ENCODE measurements at places on chromosomes 4 and X.

- peak; percentile 8 for DNase-seq
Measured at GRCh38 chrX:97397371-97397770, 513.7 kb downstream of the RPA4 start.

GRCh38 chrX:96776966-96777365 is 92.3 kb downstream of the DIAPH2 start:
- DNase-seq: peak; percentile 20

DNA sequence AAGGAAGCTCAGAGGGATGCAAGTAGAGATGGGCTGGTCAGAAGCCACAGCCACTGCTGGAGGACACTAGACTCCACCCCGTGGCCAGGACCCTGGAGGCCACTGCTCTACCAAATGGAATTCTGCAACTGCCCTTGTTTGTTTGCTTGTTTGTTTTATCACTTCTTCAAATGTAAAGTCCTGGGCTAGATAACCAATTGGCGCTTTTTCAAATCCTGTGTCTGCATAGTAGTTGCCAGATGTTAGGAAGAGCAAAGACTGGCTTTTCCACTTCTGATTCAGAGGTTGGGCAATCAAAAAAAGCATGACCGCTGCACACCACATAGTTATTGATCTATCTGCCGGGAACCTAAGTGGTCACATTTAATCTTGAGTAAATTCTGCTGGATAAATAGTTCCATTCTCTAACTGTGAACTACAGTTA is 255.2 kb upstream of the SFRP2 start:
- DNase-seq: peak; percentile 77

GRCh38 chrX:110588164-110588563 is 207.5 kb downstream of the CHRDL1 start:
- no peak for DNase-seq

- DNase-seq: no peak
Measured at GRCh38 chr4:1199556-1200331, 27.4 kb upstream of the SPON2 start.

- DNase-seq: no peak
Measured at GRCh38 chr4:86556791-86557415, 37.2 kb upstream of the PTPN13 start.

DNA sequence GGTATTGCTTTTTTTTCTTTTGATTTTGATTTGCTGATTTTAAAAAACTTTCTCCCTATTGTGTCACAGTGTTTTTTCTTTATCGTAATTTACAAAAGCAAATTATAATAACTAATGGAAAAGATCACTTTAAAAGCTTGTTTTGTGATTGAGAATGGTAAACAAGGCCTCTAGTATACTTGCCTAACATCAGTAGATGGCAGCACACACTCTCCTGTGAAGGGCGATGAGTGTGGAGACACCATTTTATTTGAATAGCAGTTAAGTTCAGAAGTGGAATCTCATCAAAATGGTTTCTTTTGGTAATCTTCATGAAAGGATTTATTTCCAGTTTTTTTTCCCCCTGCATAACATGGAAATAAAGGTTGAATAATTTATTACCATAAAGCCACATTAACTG is 72.3 kb downstream of the PAK3 start:
- DNase-seq: peak; percentile 12

DNA sequence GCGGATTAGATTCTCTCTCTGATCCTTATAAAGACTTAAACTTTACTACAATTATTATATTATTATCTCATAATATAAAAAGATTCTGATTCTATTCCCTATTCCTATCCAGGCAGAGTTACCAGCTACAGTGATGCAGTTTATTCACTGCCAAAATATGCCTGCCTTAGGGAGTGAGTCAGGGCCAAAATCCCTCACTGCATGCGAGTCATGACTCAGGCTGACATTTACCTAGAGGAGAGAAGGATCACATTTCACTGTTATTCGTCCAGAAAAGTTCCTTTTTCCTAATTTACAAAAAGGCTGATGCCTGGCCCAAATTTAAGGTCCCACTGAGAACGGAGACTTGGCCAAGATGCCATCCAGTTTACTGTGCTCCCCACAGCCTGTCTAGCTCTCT is 168.5 kb upstream of the LDB2 start:
- peak; percentile 88 for DNase-seq

GRCh38 chr4:55907469-55907868 is 41.3 kb upstream of the CEP135 start:
- no peak for DNase-seq

- peak; percentile 66 for DNase-seq
Measured at GRCh38 chr4:140004549-140004895, 149.5 kb downstream of the MAML3 start.

DNA sequence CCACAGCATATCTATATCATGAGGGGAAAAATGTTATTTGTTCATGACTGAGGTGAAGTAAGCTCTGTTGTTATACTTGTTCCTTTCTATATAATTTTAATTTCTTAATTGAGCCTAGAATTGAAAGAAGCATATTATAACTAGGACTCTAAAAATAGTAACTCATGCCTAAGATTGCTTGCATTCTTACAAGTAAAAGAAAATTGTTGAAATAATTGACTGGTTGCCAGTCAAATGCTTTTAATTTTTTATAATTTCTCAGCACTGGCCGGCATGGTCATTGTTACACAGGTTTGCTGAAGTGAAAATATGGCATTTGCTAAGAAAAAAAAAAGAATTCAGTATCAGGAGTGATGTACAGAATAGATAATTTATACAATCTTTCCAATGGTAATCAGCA is 104.8 kb downstream of the GASK1B start:
- DNase-seq: peak; percentile 73

DNA sequence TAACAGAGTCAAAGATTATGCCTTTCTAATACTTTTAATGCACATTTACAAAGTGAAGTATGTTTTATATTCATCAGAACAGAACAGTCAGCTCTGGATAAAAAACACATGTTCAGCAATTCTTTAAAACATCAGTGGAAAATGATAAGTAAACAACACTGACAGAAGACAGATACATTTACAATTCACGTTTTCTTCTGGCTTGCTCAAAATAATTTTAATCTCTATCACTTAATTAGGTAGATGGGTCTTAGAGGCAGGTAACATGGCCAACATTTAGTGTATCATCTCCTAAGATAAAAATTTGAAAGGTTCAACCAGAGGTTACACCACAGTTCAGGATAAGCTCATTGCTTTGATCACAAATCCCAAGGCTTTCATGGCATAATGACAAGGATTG is 156.8 kb upstream of the MAB21L2 start:
- DNase-seq: no peak

DNA sequence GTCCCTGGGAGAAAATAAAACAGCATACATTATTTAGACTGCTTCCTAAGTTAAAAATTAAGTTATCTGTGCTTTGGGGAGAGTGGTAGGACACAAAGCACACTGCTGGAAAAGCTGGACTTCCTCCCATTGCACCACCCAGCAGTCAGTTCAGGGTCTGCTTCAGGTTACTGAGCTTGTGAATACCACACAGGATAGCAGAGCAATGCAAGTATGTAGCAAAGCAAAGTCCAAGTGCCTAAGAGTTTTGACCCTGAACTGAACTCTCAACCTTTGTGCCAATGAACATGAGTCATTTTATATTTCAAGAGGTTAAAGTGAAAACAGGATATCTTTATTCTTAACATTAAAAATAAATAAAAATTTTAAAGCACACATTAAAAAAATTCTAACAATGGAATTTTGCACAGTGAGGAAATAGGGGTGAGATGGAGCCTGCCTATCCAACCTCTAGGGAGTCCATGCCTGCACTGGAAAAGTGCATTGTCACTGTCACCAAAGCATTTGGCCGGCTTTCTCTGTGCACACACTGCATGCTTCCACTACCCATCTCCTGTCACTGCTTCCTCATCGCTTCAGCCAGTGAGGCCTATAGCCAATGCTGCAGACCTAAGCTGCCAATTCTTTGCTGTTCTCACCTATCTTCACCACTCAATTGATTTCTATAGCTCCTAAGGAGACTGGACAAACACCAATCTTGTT is 50.9 kb downstream of the ABCG2 start:
- DNase-seq: peak; percentile 8

GRCh38 chrX:30904186-30904585 is 15.1 kb upstream of the TAB3 start:
- no peak for DNase-seq

DNA sequence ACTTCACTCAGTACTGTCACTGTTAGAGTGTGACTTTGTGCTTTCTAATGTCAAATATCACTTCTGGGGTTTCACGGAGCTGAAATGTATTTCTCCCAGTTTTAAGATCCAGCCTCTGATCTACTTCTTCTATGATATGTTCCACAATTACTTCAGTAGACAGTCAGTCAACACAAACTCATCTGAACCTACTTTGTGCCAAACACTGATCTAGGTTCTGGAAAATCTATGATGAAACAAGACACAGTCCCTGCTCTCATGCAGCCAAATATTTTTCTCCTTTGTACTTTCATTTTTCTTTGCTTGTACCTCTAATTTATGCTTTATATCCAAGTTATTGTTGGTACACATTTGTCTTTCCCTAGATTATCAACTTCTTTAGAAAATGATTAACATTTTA is 641.3 kb upstream of the FTHL17 start:
- no peak for DNase-seq

DNA sequence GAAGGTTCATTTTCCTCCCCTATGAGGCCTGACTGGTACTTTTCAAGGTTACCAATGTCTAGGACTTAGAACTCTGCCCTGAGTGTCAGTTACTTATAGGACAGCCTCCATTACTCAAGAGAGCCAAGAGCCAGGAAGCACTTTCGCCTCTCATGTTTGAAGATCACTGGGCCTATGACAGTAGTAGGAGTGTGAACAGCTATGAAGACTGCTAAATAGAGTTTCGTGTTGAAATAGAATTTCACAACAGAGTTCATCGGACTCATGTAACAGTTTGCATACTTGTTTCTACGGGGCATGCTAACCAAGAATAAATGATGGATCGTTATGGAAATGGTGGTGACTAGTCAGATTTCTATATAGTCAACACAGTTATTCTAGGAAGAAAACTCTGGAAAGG is 97.8 kb upstream of the GPC4 start:
- DNase-seq: no peak

DNA sequence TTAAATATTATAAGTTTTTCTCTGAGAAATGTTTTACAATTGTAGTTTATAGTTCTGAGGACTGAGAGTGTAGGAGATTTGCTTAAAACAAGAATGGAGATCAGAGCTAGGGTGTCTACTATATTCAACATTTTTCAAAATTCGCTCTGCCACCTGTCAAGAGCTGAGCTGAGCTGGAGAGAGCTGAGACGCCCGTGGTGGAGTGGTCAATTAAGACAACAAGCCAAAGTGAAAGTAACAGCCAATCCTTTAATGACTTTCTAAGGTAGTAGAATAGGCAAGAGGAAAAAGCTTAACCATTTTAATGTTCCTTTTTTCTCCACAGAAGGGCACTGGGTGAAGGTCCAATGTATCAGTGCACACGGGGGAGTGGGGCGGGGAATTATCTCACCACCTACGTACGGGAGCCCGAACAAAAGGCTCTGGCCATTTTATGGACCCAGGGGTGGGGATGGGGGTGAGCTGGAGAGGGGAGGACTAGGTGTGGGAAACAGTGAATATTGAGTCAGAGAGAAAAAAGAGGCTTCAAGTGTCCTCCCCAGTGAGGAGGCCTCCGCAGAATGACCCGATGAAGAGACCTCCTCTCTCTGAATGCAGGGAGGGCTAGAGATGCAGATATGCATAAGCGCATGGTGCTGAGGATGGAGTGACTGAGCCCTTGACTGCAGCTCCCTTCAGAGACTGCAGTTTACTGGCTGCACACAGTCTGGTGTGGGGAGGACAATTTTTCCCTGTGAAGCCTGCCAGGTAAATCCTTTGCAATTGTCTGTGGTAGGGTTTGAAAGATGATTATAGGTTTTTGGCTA is 60.8 kb downstream of the SPCS3 start:
- no peak for DNase-seq

DNA sequence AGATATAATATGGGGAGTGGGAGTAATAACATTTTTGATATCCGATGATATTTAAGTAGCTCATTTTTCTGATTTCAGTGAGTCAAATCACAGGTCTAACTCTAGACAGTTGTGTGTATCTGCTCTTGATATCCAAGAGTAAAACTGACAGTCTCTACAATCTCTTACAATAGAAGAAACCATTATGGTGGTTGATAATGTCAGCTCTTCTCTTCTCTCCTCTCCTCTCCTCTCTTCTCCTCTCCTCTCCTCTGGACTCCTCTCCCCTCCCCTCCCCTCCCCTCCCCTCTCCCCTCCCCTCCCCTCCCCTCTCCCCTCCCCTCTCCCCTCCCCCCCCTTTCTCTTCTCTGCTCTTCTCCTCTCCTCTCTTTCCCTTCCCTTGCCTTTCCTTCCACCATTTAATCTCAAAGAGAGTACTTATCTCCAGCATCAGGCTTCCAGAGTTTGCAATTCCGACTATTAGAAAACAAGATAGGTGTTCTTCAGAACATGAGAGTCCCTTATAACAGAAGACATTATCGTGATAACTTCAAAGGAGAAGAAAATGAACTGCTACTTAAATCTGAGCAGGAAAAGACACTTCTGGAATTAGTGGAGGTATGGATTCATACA is 6.2 kb downstream of the TDO2 start:
- DNase-seq: no peak

All from AG10803 (cell line).